SJSA1 (cell line): ENCODE measurements at places on chromosomes 13 and 19.

DNA sequence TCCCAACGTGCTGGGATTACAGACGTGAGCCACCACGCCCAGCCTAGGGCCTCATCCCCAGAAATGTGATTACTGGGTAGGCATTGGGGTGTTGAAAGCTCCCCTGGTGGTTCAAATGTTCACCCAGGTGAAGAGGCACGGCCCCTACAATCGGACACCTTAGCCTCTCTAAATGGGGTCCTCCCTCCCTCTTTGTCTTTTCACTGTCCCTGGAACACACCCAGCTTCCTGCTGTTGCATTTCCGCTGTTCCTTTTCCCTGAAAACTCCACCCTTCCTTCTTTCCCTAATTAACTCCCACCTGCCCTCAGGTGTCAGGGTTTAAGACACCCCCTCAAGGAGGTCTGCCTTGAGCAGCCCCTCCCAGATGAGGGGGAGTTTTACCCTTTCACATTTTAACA is 3.6 kb upstream of the PRODH2 start:
- DNase-seq: no peak

DNA sequence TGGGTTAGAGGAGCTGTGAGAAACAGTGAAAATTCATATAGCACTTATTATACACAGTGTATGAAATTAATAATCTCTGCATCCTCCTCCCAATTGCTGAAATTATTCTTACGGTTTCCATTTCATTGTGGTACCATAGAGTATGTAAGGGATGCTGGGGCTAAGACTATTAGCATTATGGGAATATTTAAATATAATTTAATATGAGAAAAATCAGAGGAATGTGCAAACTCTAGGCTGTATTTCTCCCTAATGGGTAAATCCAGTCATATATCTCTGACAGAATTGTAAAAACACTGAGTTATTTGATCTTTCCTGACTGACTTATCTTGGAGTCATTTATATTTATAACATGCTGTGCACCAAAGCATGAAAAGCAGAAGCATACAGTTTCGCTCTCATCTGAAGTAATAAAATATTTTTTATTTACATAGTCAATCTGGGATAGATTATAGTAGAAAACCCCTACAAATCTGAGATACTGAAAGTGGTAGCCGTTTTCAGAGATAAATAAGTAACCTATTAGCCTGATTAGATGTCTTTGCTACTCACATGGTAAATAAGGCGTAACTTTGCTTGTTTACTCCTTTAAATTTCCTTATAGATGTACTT is 34.9 kb downstream of the LRCH1 start:
- DNase-seq: no peak

GRCh38 chr19:7848779-7849457 is 18.9 kb downstream of the EVI5L start:
- DNase-seq: no peak

- DNase-seq: no peak
Observed at GRCh38 chr19:35442091-35442490, 6.0 kb upstream of the FFAR2 start.

DNA sequence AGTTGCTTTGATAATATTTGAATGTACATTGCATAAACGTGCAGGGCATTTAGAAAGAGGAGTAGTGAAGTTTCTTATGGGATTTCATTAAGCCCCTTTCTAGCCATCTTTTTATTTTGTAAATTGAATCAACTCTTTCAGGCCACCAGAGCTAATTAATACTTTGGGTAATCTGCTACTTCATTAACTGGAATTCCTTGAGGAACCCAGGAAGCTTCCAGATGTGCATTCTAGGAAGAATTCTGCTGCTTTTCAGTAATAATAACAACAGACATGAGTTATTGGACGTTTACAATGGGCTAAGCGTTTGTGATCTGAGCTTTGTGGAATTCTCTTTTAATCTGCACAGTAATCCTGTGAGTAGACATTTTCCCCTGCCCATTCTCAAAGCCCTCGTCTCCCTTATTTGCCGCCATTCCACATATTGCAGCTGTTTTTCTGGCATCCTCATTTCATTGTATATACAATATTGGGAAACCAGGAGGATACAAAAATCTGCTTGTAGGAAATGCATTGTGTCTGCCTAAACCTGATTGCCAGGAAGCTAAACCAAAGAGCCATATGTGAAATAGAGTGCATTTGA is 103.9 kb downstream of the HS6ST3 start:
- no peak for DNase-seq

DNA sequence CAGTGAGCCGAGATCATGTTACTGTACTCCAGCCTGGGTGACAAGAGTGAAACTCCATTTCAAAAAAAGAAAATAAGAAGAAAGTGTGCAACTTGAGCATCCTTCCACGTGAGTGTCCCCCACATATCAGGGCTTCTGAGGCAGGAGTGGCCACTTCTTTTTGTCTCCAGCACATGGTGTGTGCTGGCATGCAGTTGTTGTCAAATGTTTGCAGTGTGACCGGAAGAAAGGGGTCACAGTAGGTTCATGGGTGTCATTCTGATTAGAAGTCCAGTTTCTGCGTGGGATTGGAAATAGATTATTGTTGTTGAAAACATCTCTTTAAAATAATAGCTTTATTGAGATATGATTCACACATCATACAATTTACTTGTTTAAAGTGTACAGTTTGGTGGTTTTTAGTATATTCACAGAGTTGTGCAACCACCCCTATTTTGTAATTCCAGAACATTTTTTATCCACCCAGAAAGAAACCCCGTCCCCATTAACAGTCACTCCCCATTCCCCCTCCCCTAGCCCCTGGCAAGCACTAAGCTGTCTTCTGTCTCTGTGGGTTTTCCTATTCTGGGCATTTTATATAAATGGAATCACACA is 2.2 kb downstream of the CRTC1 start:
- DNase-seq: no peak
